Activated CD4-positive, CD25-positive, alpha-beta regulatory T cell (primary cell): ENCODE measurements at places on chromosomes 6 and 20.

DNA sequence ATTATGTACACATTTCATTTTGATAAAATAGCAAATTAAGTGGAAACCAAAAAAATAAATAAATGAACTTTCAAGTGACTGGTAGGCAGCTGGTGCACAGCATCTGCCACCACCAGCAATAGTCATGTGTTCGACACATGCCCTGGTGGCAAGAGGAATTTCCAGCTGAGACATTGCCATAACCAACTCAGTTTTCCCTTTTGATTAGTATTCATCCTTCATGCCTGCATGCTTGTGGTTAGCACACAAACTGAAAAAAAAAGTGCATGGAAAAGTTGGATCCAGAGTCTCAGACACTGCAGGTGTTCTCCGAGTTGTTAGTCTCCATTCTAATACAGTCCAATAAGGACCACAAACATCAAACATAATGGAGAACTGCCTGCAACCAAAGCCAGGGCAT is 156.0 kb upstream of the SOX4 start:
- no peak for DNase-seq

DNA sequence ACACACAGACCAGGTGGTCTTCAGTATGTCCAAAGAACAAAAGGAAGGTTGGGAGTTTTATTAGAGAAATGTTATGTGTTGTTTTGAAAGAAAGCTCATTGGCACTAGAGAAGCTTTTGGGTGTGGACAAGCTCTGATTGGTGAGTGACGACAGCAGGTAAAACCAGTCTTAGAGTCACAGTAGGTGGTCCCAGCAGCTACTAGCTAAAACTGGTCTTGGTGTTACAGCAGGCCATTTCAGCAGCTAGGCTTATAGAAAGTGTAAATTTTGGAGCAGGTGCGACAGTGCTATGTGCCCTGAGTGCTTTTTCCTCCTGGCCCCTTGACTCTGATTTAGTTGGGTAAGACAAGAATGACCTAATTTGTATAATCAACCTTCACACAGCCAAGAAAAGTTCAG is 3.6 kb downstream of the CLDN20 start:
- no peak for DNase-seq

- no peak for DNase-seq
Observed at GRCh38 chr6:33623895-33624381, 2.8 kb downstream of the ITPR3 start.

DNA sequence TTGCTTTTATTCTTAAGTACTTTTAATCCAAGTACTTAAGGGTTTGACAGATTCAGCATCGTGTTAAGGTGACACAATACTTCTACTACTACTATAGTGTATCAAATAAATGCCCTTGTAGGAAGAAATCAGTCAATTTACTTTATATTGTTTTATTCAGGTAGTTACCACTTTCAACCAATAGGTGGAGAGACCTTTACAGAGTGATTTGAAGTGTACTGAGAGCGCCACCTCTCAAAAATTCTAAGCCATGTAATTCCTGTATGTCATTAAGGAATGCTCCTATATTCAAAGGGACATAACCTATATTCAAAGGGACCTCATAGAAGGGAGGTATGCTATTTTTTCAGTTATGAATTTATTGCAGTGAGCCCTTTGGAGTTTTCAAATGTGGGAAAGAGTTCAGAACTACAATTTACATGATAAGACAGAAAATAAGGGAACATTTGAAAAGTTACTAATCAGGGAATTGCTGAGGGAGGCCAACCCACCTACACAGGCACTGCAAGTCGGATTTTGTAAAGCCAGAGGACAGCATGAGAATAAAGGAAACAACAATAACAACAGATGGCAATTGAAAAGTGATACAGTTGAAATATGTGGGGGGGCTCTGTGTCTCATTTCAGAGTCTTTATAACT is 955.6 kb downstream of the TBC1D32 start:
- DNase-seq = no peak

DNA sequence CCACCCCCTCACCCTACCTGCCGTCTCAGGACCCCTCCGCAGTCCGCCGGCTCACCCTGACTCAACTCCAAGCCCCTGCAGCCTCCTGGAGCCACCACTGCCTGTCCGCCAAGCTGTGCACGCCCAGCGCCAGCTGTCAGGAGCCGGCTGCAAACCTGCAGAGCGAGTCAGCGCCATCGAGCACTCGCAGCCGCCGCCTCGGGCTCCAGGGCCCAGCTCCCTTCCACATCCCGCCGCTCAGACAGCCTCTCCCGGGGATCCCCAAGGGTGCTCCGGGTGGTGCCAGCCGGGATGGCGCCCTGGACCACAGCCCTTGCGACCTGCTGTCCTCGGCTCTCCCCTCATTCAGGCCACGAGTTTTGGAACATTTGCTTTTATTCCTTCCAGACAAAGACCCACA is 4.3 kb downstream of the TNNC2 start:
- peak; percentile 3 for DNase-seq

DNA sequence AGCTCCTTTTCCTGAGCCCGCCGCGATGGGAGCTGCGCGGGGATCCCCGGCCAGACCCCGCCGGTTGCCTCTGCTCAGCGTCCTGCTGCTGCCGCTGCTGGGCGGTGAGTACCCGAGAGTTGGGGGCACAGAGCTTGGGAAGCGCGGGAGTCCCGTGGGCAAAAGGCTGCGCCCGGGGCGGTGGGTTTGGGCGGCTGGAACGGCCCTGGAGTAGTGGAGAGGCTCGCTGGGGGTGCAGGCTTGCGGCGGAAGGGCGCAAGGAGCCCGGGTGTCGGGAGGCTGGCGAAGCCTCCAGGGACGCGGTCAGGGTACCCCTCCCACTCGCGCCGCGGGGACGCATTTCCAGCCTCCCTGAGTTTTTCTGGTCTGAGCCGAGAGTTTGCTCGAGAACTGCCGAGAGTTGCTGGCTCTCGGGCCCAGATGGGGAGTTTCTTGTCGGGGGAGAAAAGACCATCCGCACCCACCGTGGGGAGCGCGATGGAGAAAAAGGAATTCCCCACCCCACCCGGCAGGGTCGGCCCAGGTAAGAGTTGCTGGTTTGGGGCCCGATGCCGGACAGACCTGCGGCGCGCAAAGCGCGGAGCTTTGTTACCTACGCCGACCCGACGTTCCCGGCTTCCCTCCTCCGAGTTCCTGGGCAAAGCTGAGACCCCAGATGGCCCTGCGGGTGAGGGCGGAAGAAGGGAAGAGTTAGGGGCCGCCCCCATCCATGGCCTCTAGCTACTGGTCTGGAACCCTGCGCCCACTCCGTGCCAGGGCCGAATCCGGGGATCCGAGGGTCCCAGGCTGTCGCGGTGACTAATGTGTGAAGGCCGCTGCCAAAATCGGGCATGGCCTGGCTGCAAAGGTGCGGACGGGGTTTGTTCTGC is 584 bp downstream of the PTK7 start:
- no peak for DNase-seq

- DNase-seq = no peak
Observed at GRCh38 chr6:110147870-110148269, 31.6 kb downstream of the WASF1 start.

- no peak for DNase-seq
Observed at GRCh38 chr6:12601881-12602280, 114.7 kb upstream of the PHACTR1 start.

DNA sequence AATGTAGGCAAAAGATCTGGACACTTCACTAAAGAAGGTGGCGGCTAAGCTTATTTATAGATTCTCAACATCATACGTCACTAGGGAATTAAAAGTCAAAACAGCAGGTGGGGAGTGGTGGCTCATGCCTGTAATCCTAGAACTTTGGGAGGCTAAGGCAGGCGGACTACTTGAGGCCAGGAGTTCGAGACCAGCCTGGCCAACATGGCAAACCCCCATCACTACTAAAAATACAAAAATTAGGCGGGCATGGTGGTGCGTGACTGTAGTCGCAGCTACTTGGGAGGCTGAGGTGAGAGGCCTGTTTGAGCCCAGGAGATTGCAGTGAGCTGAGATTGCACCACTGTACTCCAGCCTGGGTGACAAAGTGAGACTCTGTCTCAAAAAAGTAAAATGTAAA is 74.6 kb downstream of the GPX5 start:
- no peak for DNase-seq

GRCh38 chr6:56727097-56727850 is 84.6 kb upstream of the DST start:
- DNase-seq = no peak

DNA sequence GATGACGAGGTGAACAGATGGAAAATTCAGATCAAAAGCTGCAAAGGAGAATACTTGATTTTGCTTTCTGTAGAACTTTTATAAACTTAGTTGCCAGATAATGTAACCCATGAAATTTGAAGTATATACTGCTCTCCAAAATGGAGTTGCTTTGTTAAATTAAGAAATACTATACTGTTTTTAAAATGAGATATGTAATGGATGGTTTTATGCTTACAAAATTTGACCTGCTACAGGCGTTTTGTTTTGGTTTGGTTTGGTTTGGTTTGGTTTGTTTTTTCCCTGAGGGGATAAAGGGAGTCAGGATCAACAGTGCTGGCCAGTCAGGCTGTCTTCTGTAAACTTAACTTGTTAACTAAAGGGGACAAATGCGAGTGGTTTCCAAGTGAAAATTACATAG is 55.6 kb upstream of the KIF25 start:
- no peak for DNase-seq

DNA sequence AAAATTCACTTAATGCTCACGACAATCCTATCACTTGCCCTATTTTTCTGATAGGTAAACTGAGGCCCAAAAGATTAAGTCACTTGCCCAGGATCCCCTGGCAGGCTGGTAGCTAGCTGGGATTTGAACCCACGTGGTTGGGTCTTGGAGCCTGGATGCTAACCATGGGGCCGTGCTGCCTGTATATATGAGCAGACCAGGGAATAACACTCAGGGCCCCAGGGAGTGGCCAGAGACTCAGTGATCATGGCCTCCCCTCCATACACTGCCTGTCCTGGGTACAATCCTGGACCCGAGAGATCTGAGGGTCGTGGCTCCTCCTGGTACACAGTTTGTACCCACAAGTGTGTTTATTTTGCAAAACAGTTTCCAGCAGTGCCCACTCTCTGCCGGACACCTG is 116.9 kb upstream of the PTPN1 start:
- no peak for DNase-seq

DNA sequence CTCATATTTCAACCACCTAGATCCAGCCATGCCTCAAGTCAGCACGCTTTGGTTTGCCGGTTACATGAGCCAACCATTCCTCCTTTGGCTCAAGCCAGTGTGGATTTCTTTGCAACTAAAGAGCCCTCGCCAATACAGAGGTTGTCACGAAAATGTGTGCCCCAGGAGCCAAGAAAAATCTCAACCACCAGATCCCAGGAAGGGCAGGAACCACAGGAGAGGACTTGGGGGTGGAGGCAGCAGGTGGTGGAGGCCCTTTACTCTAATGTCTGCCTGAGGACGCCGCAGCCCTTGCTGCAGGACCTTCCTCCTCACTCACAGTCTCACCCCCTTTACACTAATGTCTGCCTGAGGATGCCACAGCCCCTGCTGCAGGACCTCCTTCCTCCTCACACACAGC is 144.8 kb upstream of the PHACTR3 start:
- DNase-seq = no peak

DNA sequence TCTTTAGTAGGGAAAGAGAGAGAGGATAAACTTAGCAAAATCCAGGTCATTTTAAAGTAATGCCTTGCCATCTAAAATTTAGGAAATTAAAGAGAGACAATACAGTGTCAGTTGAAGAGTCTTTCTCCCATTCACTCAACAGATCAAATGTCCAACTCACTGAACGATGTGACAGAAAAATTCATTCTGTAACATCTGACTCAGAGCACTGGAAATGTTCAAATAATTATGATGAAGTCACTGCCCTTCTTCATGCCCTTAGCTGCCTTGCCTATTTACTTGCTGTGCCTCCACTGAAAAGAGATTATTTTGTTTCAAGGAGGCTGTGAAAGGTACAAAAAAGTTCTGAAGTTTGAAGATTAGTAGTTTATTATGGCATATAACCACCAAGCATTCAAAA is 434.8 kb downstream of the ADGRB3 start:
- DNase-seq = no peak

DNA sequence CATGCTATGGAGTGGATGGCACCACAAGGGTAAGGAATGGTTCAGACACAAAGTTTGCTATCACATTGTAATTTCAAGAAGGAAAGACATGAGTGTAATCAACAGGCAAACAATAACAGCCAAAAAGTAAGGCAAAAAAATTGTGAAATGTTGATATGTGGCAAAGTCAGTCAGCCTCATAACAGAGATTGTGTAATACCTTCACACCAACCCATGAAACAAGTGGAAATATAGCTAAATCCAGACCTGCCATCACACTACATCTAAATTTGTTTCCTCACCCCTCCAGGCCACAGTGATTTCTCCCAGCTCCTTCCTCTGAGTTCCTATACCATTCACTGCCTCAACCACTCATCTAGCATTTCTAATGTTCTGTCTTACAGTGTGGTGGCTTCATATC is 37.3 kb downstream of the SIM1 start:
- no peak for DNase-seq

DNA sequence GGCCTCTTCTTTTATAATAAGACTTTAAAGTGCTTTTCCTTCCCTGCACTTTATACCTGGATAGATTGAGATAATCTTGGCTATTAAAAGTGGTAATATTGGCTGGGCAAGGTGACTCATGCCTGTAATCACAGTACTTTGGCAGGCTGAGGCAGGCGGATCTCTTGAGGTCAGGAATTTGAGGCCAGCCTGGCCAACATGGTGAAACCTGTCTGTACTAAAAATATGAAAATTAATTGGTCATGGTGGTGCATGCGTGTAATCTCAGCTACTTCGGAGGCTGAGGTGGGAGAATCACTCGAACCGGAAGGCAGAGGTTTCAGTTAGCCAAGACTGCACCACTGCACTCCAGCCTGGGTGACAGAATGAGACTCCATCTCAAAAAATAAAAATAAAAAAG is 197.1 kb upstream of the RGS17 start:
- no peak for DNase-seq

GRCh38 chr6:136549300-136550044 is 750 bp downstream of the MAP7 start:
- DNase-seq = no peak

GRCh38 chr6:110037726-110038295 is 59.7 kb downstream of the GPR6 start:
- no peak for DNase-seq

DNA sequence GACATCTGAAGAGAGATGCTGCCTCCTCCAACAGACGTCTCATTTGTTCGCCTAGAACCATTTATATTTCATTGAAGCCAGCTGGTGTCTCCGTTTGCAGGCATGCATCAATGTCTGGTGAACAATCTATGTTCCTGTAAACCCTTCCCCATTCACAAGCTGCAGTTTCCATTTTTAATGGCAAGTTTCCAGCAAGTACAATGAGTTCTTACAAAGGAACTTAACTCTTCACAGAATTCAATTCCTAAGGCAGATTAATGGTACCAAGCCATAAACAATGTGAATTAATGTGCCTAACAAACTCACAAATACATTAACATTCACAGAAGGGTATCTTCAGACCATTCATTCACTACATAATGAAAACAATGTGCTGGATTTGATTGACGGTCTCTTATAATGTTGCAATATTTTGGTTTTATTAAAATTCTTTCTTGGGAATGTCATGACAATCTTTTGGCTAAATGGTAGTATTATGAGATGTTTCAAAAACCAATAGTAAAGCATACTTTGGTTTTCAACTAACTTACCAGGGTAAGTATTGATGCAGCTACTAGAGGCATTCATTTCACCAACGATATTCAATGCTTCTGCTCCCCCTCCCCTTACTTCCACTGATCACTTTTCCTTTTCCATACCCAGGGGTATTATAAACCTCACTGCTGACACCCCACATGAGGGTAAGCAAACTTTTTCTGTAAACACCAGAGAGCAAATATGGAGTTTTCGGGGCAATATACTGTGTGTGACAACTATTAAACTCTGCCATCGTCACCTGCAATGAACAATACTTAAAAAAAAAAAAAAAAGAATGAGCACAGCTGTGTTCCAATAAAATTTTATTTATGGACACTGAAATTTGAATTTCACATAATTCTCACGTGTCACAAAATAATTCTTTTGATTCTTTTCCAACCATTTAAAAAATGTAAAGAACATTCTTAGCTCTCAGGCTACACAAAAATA is 4.2 kb downstream of the AKIRIN2 start:
- no peak for DNase-seq
